ENCODE measurements at places on chromosomes 6 and 20. TPM values are rescaled to one million over a fixed set of nuclear protein-coding genes. Genes with fewer than 3 reads are reported as not detected.

GRCh38 chr6:10235344-10235743 lies 179.5 kb downstream of the TFAP2A start:
- no peak for DNase-seq

- no peak for DNase-seq
These were observed 20.1 kb upstream of the MTCL3 start for GRCh38 chr6:127539272-127539671.

GRCh38 chr6:136647363-136647852 lies 97.2 kb upstream of the MAP7 start:
- DNase-seq = no peak

- peak; percentile 76 for DNase-seq
These were observed at the start of gene EDN1 for GRCh38 chr6:12289933-12290820. EDN1 (plus strand) TSS chr6:12290361; CDS start chr6:12290630, 269 bp downstream.

DNA sequence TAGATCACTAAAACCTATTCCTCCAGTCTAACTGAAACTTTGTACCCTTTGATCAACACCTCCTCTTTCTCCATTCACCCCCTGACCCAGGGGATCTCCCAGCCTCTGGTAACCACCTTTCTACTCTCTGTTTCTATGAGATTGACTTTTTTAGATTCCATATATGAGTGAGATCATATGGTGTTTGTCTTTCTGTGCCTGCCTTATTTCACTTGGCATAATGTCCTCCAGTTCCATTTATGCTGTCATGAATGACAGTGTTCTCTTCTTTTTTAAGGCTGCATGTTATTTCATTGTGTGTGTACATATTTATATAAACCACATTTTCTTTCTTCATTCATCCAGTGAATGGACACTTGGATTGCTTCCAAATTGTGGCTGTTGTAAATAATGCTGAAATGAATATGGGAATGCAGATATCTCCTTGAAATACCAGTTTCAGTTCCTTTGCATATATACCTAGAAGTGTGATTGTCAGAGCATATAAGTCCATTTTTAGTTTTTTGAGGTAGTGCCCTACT lies 57.7 kb downstream of the DHX35 start:
- no peak for DNase-seq

DNA sequence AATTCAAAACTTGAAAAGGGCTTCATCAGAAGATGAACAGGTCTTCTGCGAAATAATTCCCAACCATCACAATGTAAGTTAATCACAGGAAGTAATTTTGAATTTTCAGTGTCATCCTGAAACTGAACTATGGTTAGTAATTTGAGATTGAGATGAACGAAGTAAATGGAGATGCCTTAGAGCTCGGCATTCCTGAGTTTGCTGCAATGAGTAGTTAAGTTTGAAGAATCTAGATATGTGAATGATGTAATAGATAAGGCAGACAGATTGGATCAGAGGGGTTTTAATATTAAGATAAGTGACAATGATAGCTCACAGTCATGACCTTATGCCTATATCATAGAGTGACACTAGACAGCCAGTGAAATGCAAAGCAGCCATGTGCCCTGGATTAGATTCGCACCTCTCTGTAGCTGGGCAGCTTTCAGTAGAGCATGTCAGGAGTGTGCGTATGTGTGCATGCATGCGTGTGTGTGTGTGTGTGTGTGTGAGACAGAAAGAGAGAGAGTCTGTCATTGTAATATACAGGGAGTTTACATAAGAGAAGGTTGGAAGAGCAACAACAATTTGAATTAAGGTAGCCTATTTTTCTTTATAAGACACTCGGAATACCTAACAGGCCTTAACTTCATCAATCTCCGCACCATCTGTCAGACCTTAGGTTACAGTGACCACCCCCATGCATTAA lies 233.0 kb downstream of the GMPR start:
- DNase-seq = no peak

GRCh38 chr6:127518710-127519468 lies at the start of gene MTCL3:
MTCL3 (minus strand) TSS chr6:127519335.
- no peak for DNase-seq

DNA sequence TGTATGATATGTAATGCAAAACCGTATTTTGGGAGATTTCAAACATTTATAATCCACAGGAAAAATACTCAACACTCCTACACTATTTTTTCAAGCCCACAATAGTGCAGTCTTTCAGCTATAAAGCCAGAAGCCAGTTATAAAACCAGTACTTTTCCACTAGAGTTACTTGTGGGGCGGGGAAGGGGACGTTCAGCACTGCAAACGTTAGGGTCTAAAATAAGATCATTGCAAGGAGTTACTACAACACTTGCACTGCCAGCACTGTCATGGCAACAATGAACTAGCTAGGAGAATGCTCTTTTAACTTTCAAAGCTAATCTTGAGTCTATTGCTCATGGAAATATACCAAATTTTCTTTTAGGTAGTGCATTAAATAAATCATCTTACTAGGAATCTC lies 14.7 kb downstream of the SESN1 start:
- DNase-seq = no peak

WFDC10B gene
- total RNA-seq = 1.9 TPM

REM1 gene
- 8.6 TPM for total RNA-seq

SLC32A1 gene
- not detected for total RNA-seq

POM121L2 gene
- total RNA-seq = not detected

LRFN2 gene
- 0.34 TPM for total RNA-seq

CARMIL1 gene
- total RNA-seq = 28.4 TPM

WFDC12 gene
- total RNA-seq = not detected

MRS2 gene
- 29.5 TPM for total RNA-seq

Measured in ureter (tissue), 1 donor.